Right renal pelvis (tissue), 4 donors: ENCODE measurements at places on chromosomes 13 and 19.

DNA sequence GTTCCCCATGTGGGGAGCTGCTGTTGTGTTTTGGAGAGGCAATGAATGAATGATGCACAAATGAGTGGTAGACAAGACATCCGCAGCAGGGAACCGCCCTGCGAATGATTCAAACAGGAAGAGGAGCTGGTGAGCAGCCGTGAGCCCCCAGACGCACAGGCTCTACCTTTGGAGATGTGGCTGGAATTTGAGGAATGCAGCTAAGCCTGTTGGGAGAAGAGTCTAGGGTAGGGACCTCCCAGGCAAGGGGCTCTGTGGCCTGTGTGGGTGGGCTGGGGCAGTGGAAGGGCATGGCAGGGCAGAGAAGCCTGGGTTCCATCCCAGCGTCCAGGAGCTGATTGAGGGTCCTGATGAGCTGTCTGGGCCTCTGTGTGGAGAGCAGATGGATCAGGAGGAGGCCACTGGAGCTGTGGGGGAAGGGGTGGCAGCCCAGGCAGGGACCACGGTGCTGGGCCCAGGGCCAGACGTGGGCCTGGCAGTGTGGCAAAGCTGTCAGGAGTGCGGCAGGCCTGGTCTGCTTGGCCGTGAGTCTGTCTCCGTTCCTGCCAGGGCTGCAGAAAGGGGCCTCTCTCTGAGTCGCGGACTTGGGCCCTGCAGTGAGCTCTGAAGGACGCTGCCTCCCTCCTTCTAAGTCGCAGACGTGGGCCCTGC is 41.8 kb upstream of the DCUN1D2 start:
- DNase-seq, result no peak

DNA sequence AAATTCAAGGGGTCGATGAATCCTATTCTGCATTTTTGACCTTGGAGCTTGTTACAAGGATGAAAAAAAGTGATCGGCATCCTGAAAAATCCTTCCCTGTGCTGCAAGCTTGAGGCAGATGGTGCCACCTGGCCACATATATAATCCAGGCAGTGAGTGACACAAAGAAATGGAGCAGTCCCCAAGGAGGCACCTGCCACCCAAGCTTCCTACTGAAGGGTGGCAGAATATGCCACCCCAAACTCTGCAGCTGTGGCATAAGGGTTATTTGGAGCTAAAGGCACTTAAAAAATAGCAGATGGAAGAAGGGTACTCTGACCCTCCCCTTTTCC is 15.4 kb downstream of the TMEM272 start:
- DNase-seq, result no peak

- no peak for DNase-seq
These were observed 230.4 kb downstream of the ATP8A2 start for GRCh38 chr13:25602176-25602575.

DNA sequence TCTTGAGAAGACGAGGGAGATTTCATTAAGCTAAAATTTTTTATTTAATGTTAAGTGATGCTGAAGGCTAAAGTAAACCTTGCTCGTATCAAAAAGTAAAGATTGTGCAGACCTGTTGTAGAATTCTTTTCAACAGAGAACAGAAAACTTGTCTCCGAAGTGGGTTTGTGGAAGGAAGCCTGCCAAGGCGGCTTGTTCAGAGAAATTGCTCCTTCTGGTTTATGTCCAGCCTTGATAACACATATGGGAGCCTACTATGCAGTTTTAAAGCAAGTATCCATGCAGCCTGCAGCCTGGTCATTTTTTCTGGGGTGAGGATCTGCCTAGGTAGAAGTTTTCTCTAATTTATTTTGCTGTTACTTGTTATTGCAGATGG is 1.4 kb downstream of the MLNR start:
- DNase-seq, result no peak

DNA sequence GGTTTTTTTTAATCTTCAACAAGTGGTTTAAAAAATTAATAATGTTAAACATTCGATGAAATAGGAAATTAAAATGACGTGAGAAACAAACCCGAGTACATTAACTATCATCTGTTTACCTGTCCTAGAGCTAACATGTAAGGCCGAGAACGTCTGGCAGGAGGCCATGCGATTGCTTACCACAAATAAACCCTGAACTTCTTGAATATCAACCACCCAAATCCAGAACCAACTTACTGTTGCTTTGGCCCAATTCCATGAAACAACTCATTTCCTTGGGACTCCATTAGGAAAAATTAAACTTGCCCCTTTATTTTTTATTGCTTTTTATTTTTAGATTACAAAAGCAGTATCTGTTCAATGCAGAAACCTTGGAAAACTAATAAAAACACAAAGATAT is 228.9 kb upstream of the IRS2 start:
- no peak for DNase-seq

GRCh38 chr19:2324220-2324948 is 4.0 kb downstream of the LSM7 start:
- no peak for DNase-seq

- no peak for DNase-seq
These were observed 762.2 kb upstream of the PRR20A start for GRCh38 chr13:56378566-56378965.

- DNase-seq, result no peak
These were observed 103.2 kb downstream of the GADD45B start for GRCh38 chr19:2578901-2579677.

DNA sequence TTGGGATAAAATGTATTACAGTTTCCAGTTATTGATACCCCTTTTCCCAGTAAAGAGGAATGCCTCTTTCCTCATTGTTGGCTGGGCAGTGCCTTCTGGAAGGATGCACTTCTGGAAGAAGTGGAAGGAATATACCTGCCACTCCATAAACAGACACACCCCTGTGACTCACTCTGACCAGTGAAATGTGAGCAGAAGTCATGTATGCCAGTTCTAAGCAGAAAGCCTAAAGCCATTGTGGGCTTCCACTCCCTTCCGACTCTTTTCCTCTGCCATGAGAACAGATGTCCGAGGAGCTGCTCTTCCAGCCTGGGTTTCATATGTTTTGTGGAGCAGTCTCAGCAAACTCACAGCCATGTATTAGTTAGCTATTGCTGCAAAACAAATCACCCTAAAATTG is 166.1 kb upstream of the SERP2 start:
- DNase-seq, result no peak

GRCh38 chr13:61880578-61881283 is 465.1 kb upstream of the PCDH20 start:
- DNase-seq, result no peak

GRCh38 chr19:29985196-29985595 is 43.2 kb downstream of the URI1 start:
- DNase-seq, result no peak

GRCh38 chr19:7933828-7934725 is 8.1 kb upstream of the CTXN1 start:
- no peak for DNase-seq
